ENCODE measurements at places on chromosomes 3 and 15.
A peak's percentile ranks its signal among the peaks of the same experiment; 100 is the strongest.

DNA sequence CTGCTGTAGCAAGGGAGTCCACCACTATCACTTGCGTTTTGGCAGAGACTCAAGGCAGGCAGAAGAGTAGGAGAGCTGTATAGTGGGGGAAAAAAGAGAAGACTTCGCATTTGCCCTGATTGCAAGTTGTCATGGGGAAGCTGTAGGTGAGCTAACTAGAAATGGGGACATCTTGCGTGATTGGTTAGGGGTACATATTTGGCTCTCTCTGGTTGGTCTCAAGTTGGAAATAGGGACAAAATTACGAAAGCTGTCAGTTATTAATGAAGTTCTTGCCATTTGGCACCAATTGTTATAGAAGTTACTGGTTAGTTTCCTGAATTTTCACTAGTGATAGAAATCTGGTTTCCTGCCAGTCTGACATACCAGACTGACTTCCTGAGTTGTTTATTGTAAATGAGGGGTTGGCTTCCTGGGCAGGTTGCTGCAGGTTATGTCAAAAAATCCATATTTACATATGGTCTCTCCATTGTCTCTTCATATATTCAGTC is 8.2 kb upstream of the SENP7 start:
- peak; percentile 57 for DNase-seq

GRCh38 chr3:4730719-4731118 is 237.6 kb downstream of the ITPR1 start:
- DNase-seq, result no peak

DNA sequence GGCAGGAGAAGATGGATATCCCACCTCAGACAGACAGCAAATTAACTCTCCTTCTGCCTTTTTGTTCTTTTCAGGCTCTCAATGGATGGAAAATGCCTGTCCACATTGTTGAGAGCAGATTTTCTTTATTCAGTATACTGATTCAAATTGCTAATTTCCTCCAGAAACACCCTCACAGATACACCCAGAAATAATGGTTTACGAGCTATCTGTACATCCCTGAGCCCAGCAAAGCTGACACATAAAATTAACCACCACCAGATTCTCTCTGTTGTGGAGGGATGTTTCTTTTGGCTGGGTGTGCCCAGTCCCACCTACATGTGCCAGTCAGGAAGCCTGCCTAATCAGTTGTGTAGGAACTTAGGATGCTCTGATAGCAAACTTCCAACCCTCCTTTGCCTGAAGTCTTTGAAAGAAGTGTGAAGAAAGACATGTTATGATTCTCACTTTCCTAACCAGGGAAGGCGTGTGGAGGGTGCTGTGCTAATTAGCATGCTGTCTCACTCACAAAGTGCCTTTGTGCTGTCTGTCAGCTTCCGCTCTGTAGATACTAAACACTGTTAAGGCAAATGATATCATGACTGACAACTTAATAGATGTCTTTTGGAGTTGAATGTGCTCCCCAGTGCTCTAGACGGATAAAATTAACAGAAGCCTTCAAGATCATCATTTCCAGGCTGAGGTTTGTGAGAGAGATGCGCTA is 208.5 kb downstream of the CLSTN2 start:
- DNase-seq, result no peak

- DNase-seq, result peak; percentile 83
These were observed 30.3 kb downstream of the ARL14 start for GRCh38 chr3:160707187-160707794.

GRCh38 chr15:88810446-88810845 is 7.2 kb downstream of the ACAN start:
- no peak for DNase-seq

- DNase-seq, result no peak
These were observed 89.3 kb downstream of the PLSCR2 start for GRCh38 chr3:146380046-146380445.

- peak; percentile 2 for DNase-seq
These were observed 123.4 kb upstream of the ROPN1 start for GRCh38 chr3:124115279-124115678.

- no peak for DNase-seq
These were observed 6.6 kb downstream of the IVD start for GRCh38 chr15:40412095-40412759.

- no peak for DNase-seq
These were observed 19.1 kb upstream of the MAGEF1 start for GRCh38 chr3:184730924-184731323.

GRCh38 chr15:75059607-75060006 is 36.2 kb downstream of the PPCDC start:
- no peak for DNase-seq

- no peak for DNase-seq
These were observed 600.1 kb downstream of the MAGI1 start for GRCh38 chr3:65438612-65439011.

- no peak for DNase-seq
These were observed 30.1 kb downstream of the PXYLP1 start for GRCh38 chr3:141261472-141262307.

- DNase-seq, result no peak
These were observed 59.7 kb upstream of the LRRN1 start for GRCh38 chr3:3739330-3740060.

GRCh38 chr3:37574177-37574943 is 287.3 kb upstream of the CTDSPL start:
- DNase-seq, result no peak

- DNase-seq, result peak; percentile 46
These were observed 22.2 kb upstream of the EID1 start for GRCh38 chr15:48855501-48856440.

DNA sequence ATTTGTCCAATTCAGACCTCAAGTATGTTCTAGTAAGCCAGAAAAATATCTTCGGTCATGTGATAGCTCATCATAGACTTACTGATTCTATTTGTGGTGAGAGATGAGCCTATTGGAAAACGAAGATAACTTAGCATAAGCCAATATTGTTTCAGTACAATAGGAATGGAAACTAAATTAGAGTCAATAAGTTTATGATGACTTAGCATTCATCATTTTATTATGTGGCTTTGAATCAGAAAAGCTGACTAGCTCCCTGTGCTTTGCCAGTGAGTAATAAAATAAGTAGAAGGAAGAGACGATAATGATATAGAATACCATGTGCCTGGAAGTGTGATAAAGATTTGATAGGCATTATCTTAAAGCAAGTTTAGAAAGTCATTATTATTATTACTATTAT is 605.6 kb downstream of the AGBL1 start:
- DNase-seq, result no peak

DNA sequence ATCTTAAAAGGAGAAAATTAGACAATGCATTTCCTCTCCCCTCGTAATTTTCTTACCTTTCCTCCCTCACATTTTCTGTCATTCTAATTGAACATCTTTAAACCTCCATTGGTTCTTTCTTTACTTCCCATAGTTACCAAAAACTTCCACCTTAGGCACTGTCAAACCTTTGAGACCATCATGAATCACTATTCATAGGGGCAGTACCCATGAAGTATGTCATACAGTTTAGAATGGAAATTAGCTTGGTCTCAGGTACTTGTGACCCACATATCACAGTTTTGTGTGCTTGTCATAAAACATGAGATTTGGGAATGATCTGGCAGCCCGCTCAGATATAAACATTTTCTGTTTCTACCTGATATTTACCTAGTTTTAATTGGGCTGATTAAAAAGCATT is 50.1 kb downstream of the KCNMB3 start:
- DNase-seq, result no peak

- DNase-seq, result peak; percentile 13
These were observed 2.3 kb downstream of the LNP1 start for GRCh38 chr3:100403362-100404249.

GRCh38 chr3:55244247-55244646 is 242.9 kb downstream of the WNT5A start:
- no peak for DNase-seq

DNA sequence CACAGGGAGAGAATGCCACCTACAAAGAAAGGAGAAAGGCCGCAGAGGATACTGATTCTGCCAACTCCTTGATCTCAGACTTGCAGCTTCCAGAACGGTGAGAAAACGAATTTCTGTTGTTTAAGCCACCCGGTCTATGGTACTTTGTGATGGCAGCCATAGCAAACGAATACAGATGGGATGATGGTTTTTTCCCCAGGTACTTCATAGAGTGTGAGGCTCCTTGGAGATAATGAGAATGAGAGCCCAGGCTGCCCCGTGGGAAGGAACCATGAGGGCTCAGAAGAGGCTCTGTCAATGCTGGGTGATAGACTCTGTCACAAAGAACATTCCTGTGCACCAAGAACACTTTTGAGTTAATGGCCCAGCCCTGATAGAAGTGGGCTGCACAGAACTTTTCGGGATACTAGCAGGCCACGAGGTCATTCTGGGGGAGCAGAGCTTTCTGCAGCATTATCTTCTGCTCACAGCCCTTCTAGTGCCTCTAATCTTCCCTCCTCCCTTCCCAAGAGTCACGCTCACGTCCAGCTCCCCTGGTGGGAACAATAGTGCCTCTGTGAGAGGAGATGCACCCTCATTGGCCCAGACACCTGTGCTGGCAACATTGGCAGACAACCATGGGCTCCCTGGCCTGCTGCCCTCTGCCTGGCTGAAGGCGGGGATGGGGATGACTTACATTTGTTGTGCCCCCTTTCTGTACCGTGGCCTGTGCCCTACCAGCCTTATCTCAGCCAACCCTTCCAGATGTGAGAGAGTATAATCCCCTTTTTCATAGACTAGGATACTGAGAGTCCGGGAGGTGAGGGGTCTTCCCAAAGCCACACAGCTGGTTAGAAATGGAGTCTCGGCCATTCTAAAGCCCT is 5.2 kb upstream of the RLBP1 start:
- DNase-seq, result peak; percentile 63

GRCh38 chr15:25860885-25861866 is 2.0 kb downstream of the ATP10A start:
- DNase-seq, result peak; percentile 71

- DNase-seq, result no peak
These were observed 100.0 kb downstream of the ZMAT3 start for GRCh38 chr3:178971614-178972013.

GRCh38 chr15:81562986-81563385 is 189.0 kb upstream of the TMC3 start:
- no peak for DNase-seq

DNA sequence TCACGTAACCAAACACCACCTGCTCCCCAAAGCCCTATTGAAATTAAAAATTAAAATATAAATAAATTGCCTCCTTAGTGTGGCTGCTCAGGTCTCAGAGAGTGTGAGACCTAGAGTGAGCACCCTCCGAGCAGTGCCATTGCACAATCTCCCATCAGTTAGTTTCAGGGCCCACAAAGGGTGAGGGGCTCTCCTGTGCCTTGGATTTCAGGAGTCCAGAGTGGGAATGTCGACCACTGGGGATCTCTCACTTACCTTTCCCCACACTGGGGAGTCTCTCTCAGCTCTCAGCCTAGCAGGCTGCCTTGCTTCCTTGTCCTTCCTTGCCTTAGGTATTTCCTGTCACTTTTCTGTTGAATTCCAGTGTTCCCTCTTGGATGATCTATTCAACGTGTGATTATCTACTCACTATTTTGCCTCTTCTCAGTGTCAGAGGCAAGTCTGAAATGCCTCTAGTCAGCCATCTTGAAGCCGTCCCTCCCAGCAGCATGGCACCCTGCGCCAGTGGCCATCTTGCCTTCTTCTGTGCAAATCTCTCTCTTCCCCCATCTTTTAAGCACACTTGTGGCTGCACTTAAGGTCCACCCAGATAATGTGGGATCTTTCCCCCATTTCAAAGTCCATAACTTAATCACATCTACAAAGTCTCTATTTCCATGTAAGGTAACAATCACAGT is 119.3 kb downstream of the LRRK1 start:
- no peak for DNase-seq

DNA sequence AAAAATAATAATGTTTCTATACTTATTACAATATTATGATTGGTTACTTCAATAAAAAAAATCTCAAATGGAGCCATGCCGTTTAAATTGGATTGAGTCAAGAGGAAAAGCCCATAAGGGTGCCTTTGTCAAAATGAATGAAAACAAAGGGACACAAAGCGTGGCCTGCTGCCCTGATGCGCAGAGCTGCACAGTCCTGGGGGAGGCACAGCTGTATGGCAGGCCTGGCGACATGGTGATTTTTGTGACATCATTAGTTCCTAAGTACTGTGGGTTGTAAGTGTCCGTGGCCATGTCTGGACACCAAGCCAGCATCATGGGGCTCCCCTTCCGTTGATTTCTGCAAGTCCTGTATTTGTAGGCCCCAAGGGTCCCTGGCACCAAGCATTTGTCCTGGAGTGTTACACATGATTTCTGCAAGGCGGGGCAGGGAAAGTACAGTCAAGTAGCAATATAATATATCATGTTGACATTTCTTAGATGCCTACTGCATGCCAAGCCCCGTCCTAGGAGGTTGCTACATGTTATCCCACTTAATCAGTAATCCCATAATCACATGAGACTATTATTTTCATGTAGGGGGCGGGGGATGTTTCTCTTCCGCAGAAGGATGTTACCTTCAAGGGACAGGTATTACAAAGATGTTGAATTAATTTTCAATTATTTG is 59.7 kb downstream of the GHSR start:
- DNase-seq, result no peak

- no peak for DNase-seq
These were observed 136.9 kb downstream of the THSD4 start for GRCh38 chr15:71252044-71252739.

DNA sequence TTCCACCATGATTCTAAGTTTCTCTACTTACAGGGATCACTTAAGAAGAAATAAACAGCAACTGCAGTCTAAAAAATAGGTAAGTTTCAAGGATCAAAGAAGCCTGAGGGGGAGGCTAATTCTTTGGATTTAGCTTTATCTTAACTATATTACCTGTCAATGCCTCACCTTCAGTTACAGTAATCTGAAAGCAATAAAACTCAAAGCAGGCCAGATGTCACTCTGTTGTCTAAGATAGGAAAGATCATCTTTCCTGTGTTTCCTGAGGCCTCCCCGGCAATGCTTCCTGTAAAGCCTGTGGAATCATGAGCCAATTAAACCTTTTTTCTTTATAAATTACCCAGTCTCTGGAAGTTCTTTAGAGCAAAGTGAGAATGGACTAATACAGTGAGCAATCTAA is 60.2 kb downstream of the NPTN start:
- no peak for DNase-seq

DNA sequence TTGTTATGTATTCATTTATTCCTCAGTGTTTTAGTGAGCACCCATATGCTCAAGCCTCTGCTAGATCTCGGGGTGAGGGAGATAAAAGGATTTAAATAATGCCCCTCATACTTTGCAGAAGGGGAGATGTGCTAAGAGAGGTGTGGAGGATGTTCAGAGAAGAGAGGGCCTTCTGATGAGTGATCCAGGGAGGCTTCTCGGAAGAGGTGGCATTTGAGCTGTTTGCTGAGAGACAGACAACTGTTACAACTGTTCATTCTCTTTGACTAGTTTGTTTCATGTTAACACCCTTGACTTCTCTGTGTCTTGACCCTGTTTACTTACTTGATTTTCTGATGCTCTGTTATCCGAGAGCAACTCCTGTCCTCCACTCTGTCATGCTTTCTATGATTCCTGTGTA is 34.5 kb downstream of the MFSD1 start:
- DNase-seq, result no peak

GRCh38 chr15:64843991-64844390 is 2.3 kb downstream of the PLEKHO2 start:
- no peak for DNase-seq

- no peak for DNase-seq
These were observed 75.0 kb upstream of the RNU6-1 start for GRCh38 chr15:67914537-67915460.

- peak; percentile 44 for DNase-seq
These were observed 84.4 kb upstream of the MEX3B start for GRCh38 chr15:82130248-82130647.

- peak; percentile 87 for DNase-seq
These were observed 12.4 kb upstream of the RAB11A start for GRCh38 chr15:65856821-65857455.
